ENCODE measurements at places on chromosomes 7 and 10.
A peak's percentile ranks its signal among the peaks of the same experiment; 100 is the strongest.

DNA sequence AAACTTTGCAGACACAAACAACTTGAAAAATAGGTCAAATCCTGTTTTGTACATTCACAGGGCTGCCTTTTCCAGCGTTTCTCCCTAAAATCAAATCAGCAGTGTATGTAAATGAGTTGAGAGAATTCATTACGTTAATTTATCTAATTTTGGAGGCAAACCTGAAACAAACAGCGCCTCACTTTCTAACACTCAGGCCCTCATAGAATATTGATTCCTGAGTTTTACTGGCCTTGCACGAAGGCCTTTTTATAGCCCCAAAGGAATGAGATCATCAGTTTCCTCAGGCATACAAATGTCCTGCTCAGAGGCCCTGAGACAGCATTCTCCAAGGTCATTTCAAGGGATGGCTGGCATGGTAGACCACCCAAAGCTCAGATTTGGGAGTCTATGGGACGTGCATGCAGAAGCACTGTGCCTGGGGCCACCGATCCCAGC, 131.7 kb upstream of the CHST15 start:
- DNase-seq = no peak

GRCh38 chr7:43201912-43202311, 89.5 kb downstream of the HECW1 start:
- no peak for DNase-seq

DNA sequence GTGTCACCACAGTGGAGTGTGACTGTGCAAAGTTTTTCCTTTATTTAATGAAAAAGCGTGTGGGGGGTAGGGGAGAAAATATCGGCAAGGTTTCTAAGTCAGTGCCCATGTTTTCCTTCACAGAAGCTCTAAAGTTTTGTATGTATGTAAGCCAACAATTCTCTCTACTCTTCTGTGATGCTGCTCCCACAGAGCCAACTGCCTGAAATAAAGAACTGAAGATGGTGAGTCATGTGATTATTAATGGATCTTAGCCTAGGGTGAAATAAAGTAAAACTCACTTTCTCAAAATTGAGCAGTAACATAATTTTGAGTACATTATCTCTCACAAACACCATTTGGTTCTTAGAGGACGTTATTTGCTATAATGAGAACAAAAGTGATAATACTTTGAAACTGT, 143.7 kb downstream of the ELMO1 start:
- DNase-seq = no peak

- DNase-seq = no peak
Observed at GRCh38 chr7:47677664-47678063, 95.8 kb upstream of the TNS3 start.

DNA sequence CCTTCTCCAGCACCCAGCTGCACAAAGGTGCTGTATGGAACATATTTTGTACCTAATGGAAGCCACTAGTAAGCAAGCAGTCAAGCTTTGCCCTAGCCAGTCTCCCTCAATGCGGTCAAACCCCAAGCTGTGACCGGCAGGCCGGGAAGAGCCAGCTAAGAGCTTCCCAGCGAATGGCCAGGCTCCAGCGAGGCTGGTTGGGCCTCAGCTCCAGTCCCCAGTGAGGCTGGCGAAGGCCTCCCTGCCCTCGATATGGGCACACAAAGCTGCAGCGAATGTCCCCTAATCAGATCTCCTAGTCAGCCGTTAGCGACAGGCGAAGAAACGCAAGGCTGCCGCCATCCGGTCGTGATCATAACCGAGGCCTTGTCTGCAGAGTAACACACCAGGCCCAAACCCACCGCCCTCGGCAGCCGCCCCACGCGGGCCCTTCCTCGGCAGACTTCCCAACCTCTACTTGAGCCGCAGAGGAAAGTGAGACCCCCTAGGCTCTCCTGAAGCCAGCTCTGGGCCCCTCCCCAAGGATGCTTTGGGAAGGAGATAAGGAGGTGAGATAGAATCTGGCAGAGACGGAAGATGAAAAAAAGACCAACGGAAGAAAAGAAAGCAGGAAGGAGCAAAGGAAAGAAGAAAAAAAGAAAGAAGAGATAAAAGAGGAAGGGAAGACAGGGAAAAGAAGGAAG, 3.1 kb upstream of the HOXA9 start:
- peak; percentile 86 for DNase-seq
